Stimulated activated CD8-positive, alpha-beta memory T cell treated with anti-CD3 and anti-CD28 coated beads, Interleukin-4, amount 100 ng/mL, for 48 hours (primary cell): ENCODE measurements at places on chromosomes 7 and 10.

- no peak for DNase-seq
Measured at GRCh38 chr10:114735946-114736345, 77.9 kb upstream of the ABLIM1 start.

GRCh38 chr7:92504563-92504962 is 23.8 kb downstream of the PEX1 start:
- no peak for DNase-seq

DNA sequence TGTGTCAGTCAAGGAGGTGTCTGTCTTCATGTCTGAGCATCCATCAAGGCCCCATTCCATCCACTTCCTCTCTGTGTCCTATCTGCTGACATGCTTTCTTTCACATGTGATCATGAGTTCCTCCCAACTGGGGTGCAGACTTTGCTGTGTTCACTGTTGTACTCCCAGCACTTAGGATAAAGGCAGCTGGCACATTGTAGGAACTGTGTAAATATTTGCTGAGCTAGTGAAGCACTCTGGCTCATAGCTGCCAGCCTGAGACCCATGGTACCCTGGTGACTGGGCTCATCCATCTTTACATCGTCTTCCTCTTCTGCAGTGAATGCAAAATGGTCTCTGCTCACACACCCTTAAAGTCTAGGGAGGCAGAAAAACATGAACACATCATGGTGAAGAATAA is 242.2 kb upstream of the IGFBP3 start:
- DNase-seq: no peak

DNA sequence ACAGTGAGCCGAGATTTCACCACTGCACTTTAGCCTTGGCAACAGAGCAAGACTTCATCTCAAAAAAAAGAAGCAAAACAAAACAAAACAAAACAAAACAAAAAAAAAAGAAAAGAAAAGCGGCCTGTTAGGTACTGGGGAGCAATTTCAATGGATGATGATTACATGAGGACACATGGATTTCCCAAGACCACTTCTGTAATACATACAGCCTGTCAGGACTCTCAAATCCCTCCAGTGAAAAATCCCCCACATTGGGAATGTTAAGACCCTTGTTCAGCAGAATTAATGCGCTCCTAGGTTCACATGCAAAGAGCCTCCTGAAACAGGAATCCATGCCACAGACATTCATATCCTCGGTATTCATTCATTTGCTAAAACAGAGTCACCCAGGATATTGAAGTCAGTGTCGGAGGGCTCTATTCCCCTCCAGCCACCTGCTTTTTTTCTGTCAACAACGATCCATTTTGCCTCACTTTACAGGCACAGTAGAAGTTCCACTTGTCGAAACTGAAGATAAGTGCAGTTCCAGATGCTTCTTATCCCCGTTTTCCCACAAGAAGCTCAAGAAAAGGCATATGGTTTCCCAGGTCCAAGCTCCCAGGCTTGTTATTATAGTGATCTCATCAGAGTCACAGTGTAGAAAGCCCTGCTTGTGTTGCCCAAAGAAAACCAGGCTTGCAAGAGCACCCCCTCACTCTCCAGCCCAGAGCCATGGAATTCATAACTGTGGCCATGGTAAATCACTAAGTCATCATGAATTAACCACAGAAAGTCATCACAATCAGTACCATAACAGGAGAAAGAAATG is 20.2 kb downstream of the SLC16A12 start:
- no peak for DNase-seq

DNA sequence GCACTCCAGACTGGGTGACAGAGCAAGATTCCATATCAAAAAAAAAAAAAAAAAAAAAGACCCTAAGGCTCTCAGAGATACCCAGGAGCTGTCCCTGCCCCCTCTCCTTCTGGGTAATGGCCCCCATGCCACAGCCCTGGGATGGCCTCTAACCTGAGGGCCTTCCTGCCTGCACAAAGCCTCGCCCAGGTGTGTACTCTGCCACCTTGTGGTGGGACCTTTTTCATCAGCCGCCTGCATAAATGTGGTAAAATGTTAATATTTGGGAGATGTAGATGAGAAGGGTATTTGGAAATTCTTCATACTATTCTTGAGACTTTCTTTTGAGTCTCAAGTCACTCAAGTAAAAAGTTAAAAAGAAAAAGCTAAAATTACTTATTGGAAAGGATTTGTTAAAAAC is 46.3 kb upstream of the RNF216 start:
- DNase-seq: peak; percentile 61

DNA sequence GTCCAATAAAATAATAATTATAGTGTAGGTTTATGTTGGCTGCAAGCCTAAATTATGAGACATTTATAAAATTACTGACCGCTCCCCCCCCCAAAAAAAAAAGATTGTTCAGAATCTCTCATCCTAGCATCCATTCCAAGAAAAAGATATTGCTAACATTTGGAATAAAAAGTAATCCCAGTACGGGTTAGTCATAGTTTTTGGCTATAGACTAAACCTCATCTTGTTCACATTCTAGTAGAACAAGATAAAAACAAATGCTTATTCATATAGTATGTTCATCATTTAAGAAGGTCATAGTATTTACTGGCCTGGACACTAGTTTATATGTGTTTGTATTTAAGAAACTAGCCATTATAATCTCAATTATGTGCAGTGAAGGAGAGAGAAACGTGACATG is 44.0 kb downstream of the ADK start:
- DNase-seq: no peak

GRCh38 chr7:135501402-135501801 is 8.5 kb downstream of the CNOT4 start:
- DNase-seq: no peak

DNA sequence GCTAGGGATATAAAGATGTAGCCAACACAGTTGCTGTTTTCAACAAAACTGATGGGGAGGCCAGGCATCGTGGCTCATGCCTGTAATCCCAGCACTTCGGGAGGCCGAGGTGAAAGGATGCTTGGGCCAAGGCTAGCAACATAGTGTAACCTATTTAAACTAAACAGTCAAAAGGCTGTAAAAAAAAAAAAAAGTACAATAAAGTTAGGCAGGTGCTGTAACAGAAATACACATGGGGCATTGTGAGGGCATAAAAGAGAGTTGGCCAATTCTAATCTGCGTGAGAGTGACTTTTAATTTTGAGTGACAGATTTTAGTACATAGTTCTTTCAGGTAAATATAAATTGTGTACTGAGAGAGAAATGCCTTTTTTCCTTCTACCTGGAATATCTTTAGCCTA is 6.2 kb downstream of the XRCC2 start:
- DNase-seq: no peak

GRCh38 chr7:23287612-23288011 is 11.5 kb upstream of the MALSU1 start:
- DNase-seq: no peak

- DNase-seq: no peak
Measured at GRCh38 chr10:74738542-74738941, 87.9 kb upstream of the KAT6B start.

DNA sequence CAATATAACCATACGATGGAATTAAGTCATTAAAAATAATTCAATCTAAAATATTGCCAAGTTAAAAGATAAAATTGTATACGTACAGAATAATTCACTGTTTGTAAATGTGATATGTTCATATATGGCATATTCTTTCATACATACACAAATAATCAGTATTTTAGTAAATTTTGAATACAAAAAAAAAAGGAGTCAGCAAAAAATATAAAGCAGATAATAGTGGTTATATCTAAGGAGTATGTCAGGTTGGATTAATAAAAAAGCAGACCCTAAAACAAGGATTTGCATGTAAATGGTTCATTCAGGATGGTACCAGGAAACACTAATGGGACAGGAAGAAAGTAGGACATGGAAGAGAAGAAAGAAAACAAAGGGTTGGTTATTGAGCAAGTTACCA is 59.5 kb downstream of the XPNPEP1 start:
- no peak for DNase-seq

GRCh38 chr7:46218461-46219200 is 297.6 kb upstream of the IGFBP3 start:
- no peak for DNase-seq

GRCh38 chr7:55113760-55114540 is 95.1 kb downstream of the EGFR start:
- DNase-seq: no peak

- DNase-seq: no peak
Measured at GRCh38 chr7:127438836-127439235, 46.3 kb upstream of the ZNF800 start.

GRCh38 chr10:29895456-29895855 is 163.9 kb downstream of the JCAD start:
- DNase-seq: no peak

- DNase-seq: no peak
Measured at GRCh38 chr10:105973360-105973759, 1191.1 kb downstream of the SORCS1 start.

GRCh38 chr7:26525398-26526264 is 234.0 kb downstream of the SNX10 start:
- DNase-seq: no peak

- DNase-seq: no peak
Measured at GRCh38 chr10:47303105-47303504, 3.1 kb downstream of the GDF10 start.

GRCh38 chr10:97475936-97476594 is 22.2 kb downstream of the MMS19 start:
- no peak for DNase-seq

- DNase-seq: no peak
Measured at GRCh38 chr7:142248166-142249160, 9.4 kb downstream of the PRSS58 start.

- DNase-seq: no peak
Measured at GRCh38 chr7:111650456-111650999, 88.2 kb upstream of the IMMP2L start.

DNA sequence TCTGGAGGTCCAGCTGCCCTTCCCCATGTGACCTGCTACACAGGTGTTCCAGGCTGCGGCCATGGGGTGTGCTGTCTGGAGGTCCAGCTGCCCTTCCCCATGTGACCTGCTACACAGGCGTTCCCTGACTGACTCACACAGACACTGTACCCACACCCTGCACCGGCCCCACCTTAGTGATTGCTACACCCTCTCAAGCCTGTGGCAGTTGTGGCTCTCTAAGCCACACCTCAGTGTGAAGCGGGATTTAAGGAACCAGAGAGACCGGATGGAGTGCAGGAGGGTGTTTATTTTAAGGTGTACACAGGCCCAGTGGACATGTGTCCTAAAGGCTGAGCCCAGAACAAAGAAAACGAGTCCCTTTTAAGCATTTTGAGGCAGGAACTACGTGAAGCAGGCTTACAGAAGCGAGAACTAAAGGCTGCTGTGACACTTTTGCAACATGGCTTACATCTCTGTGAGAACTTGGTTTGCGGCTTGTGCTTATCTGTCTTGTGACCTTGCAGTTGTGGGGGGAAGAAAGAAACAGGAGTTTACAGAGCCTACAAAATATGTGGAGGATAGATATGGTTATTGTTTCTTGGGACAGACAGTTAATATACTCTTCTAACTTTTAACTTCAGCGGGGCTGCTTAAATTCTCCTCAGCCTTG is 326.4 kb downstream of the PAXIP1 start:
- DNase-seq: no peak

DNA sequence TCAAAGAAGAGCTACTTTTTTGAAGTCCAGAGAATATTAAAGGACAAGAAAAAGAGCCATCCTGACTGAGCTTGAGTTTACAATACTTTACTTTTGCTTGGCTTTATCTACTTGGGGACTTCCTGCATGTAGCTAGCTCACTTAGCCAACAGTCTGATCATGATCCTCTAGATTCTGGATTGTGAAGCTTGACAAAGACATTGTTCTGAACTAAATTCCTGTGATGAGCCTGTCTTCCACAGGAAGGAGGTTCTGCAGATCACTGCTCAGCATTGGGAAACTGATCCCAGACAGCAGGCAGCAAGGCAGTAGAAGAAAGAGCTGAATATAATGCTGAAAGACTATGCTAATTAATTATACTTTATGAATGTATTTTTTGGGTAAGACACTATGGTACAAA is 296.4 kb downstream of the DGKB start:
- DNase-seq: no peak

- DNase-seq: no peak
Measured at GRCh38 chr10:48416584-48417232, 110.2 kb downstream of the MAPK8 start.

- DNase-seq: no peak
Measured at GRCh38 chr7:149797771-149798170, 24.4 kb upstream of the ZNF467 start.

DNA sequence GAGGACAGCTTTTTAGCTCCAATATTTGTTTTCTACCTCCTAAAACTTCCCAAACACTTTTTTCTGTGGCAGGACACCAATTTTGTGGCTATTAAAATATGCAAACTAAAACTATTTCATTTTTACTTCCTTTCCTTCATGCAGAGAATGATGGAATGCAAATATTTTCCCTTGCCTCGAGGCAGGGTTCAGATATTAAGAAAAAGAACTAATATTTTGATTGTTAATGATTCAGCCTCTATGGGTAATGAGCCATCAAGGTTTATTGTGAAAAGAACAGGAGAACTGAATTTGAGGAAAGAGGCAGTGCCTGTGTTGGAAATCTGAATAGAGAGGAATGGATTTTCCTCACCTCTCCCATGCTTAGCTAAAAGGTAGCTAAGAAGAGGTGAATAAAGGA is 43.1 kb upstream of the CASD1 start:
- no peak for DNase-seq

- DNase-seq: no peak
Measured at GRCh38 chr10:46298477-46299285, 11.9 kb downstream of the ANTXRL start.

GRCh38 chr10:29646238-29646902 is 11.6 kb upstream of the SVIL start:
- DNase-seq: no peak

- no peak for DNase-seq
Measured at GRCh38 chr10:97916586-97916985, 66.9 kb downstream of the GOLGA7B start.

GRCh38 chr7:4700577-4701235 is 18.6 kb downstream of the FOXK1 start:
- no peak for DNase-seq
